ENCODE measurements at places on chromosomes 2 and 18.

DNA sequence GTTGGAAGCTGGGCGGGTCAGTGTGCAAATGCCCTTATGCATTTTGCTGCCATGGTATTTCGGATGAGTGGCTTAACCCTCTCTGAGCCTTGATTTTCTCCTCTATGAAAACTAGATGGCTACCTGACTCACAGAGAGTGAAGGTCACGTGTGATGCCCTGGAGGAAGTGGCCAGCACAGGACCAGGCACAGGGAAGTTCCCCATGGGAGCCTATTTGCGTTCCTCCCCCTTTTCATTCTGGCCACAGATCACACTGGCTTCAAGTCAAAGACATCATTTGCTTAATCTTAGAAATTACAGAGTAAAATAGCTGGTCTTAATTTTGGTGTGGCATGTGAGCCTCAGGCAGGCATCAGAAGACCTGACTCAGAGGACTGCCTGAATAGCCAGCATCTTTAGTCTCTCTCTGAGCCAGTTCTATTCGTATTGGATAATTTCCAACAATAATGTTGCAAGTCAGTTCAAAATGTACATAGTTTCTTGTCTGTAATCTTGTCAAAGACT, 57.6 kb upstream of the CD302 start:
- no peak for DNase-seq

DNA sequence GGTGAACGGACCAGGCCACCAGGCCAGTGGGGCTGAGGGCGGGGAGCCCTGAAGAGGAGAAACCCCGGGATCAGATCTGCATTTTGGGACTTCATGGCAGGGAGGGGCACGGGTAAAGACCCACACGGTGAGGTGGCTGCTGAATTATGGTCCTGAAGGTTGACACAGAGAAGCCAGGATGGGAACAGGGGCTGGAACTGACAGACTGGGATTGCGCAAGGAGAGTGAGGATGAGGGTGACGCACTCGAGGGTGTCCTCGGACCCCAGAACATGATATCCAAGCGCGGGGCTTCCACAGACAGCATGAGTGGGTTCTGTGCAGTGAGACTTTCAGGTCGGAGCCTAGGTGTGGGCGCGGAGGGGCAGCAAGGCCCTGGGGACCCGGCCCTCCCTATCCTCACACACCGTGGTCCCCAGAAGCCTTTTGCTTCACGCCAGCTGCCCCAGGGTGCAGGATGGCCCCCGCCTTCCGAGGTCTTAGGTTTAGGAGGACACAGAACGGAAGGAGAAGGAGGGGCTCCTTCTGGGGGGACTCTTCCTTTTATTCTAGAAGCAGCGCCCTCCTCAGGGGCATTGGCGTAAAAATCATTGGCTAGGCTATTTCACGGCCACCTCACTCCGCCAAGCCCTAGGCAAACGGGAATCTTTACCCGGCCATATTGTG, 416.8 kb upstream of the HS6ST1 start:
- no peak for DNase-seq

DNA sequence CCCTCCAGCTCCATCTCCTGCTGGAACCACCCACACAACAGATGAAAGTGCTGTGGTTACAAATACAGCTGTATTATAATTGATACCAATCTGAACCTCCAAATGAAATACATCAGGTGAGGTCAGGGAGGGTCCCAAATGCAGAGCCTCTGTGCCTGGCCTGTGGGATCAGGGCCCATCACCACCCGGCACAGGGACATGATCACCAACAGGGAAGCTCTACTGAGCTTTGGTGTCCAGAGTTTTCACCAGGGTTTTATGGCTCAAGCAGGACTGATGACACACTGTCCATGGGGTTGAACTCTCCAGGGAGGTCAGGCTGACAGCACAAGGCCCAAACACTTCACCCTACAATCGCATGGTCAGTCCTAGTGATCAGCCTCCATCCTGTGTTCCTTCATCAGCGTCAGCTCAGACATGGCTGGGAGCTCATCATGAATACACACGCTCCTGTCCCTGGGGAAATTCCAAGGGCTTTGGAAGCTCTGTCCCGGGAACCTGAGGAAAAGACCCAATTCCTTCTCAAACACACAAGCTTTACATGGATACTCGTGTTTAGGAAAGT, 3.9 kb upstream of the PXDN start:
- DNase-seq, result no peak

DNA sequence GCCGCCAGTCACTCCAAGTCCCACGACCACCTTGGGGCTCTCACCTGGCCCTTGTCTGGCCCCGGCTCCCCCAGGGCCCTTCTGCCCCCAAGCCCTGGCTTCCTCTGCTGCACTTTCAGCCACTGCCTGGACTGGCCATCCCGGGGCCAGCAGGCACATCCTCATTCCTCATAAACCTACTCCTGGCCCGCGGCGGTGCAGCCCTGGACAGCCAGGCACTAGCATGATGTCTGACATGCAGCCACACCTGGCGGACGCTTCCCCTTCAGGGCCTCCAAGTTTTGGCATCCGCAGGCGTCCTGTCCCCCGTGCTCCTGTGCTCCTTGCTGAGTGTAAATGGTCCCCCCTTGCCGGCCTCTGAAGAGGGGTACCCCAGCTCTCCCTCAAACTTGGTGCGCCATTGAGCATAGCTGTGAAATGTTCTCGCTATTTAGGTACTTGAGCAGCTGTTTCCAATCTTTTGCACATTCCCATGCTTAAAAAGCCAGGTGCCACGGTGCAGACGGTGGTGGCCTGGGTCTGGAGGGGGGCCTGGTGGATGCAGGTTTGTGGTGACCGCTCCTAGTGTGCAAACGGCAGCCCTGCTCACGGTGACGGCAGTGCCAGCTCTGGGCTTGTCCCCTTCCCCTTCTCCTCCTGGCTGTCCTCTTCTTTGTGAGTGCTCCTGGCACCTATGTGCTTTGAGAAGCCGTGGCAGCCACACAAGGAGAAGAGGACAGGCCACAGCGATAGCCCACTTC, 123.8 kb downstream of the MBP start:
- DNase-seq, result no peak

- DNase-seq, result no peak
Observed at GRCh38 chr2:32342801-32343200, 14.0 kb upstream of the BIRC6 start.

GRCh38 chr2:119315241-119315925, 51.3 kb downstream of the C2orf76 start:
- DNase-seq, result no peak

- DNase-seq, result no peak
Observed at GRCh38 chr18:68763083-68763482, 34.8 kb upstream of the CCDC102B start.

DNA sequence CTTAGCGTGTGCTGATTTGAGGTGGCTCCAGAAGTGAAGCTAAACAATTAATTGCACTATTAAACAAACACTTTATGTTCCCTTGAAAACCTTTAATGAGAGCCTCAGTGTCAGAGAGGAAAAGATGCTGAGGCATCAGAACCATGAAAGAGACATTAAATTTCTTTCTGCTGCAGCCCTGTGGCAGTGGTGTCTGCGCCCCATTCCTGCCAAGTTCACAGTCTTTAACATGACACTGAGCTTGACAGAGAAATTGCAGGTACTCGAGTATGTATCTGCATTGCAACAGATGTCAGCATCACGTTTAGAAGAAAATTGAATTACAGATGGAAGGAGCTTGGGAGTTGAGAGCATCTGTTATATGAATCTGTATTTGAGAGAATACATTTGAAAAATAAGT, 111.3 kb upstream of the CREB1 start:
- no peak for DNase-seq

DNA sequence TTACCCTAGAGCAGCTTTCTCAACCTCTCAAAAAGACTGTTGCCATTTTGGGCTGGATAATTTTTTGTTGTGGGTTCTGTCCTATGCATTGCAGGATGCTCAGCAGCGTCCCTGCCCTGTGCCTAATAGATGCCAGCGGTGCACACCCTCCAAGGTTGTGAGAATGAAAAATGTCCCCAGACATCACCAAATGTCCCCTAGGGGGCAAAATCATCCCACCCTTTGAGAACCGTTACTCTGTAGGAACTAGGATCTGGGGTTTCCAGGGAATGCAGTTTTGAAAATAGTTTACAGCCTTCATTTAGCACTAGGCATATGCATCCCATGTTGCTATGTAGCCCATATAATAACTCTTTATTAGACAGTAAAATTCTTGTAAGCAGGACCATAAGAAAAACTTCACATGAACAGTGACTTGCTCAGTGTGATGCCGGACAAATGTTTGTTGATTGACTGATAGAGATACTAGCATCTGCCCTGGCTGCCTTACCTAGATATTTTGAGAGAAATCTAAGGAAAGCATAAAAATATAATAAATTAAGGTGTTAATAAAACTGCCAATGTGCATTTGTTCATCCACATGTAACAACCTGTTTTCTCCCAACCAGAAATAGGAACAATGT, 79.2 kb upstream of the EPC2 start:
- no peak for DNase-seq

GRCh38 chr2:26619521-26619951, 21.6 kb downstream of the CIB4 start:
- DNase-seq, result no peak

GRCh38 chr2:64104933-64105332, 39.3 kb downstream of the PELI1 start:
- DNase-seq, result no peak

- DNase-seq, result no peak
Observed at GRCh38 chr18:63472380-63472779, 4.4 kb upstream of the SERPINB5 start.

DNA sequence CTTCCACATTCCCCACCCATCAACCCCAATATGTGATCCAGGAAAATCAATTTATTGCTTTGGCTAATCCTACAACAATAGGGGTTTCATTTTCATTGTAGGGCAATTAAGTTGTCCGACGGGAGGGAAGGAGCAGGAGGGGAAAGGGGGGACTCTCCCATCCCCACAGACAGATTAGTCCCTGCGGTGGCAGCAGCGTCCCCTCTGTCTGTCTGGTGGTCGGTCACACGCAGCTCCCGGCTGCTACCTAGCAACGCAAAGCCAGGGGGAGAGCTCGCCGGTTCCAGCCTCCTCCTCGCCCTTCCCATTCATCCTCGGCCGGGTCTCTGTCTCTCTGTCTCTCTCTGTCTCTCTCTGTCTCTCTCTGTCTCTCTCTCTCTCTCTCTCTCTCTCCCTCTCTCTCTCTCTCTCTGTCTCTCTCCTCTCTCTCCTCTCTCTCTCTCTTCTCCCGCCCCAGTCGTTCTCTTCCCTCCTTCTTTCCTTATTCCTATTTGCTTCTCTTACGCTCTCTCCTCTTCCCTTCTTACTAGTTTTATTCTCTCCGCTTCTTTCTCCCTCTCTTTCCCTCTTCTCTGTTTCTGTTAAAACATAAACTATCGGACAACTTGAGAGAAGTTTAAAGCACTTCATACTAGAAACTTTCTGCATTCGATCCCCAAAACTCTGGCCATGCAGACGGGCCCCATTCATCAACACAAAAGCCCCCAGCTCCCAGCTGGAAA, 1.2 kb downstream of the LRP2 start:
- DNase-seq, result no peak

GRCh38 chr18:2879889-2880288, 33.1 kb downstream of the EMILIN2 start:
- no peak for DNase-seq

GRCh38 chr2:228827056-228827700, 443.9 kb downstream of the PID1 start:
- DNase-seq, result no peak

- DNase-seq, result no peak
Observed at GRCh38 chr2:3202926-3203325, 174.7 kb downstream of the EIPR1 start.

- DNase-seq, result no peak
Observed at GRCh38 chr2:226578879-226579278, 220.7 kb downstream of the IRS1 start.

- DNase-seq, result no peak
Observed at GRCh38 chr2:197152451-197153228, 157.9 kb downstream of the ANKRD44 start.

GRCh38 chr18:56508370-56509036, 129.9 kb downstream of the TXNL1 start:
- DNase-seq, result no peak

- no peak for DNase-seq
Observed at GRCh38 chr2:172456002-172456401, 28.6 kb downstream of the ITGA6 start.

GRCh38 chr2:237482485-237482884, 4.6 kb upstream of the MLPH start:
- DNase-seq, result no peak

DNA sequence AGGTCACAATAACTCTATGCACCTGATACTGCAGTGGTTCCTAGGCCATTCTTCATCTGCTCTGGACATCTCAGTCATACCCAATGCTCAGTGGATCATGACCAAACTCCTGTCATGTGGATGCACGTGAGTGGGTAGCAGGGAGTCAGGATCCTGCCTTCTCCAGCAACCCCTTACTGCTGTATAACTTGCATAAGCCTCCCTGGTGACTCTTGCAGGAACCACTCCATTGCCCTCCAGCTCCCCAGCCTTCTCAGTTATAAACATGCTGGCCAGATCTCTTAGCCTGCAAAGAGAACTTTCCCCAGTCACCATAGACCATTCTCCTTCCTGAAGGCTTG, 98.6 kb upstream of the ZNF397 start:
- DNase-seq, result no peak
